H7 (cell line): ENCODE measurements at places on chromosomes 11 and 22. TPM values are rescaled to one million over a fixed set of nuclear protein-coding genes. Genes with fewer than 3 reads are reported as not detected.

DNA sequence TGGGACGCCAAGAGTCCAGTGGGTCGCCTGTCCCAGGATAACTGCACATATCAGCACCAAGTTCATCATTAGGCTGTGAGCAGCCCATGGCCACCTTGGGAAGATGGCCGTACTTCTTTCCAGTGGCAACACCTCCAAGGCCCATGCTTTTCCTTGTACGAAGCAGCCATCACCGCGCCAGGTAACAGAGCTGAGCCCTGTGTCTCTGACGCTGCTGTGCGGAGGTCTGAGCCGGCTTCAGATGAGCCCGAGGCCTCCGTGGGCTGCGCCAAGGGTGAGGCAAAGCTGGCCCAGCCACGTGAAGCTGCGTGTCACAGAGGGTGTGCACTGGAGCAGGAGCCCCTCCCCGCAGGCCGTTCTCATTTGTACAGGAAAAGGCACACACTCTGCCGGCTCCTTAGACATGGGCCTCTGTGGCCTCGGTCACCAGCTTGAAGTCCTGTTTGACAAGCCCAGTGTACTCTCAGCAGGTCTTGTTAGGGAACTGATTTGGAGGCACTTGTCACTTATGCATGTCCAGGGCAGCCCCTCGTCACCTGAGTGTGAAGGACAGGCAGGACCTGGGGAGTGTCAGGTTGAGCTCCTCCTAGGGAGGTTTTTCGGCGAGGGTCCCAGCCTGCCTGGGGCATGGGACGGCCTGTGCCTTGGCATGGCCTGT is 401.5 kb downstream of the TBC1D22A start:
- no peak for DNase-seq

DNA sequence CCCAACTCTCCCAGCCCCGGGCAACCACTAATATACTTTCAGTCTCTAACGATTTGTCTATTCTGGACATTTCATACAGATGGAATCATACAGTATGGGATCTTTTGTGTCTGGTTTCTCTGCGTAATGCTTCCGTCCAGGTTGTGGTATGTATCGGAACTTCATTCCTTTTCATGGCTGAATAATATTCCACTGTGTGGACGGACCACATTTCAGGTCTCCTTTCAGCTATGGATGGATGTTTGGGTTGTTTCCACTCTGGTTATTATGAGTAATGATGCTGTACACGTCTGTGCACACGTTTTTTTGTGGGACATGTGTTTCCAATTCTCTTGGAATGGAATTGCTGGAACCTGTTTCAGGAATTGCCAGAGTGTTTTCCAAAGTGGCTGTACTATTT is 17.4 kb upstream of the CPT1A start:
- DNase-seq: no peak

DNA sequence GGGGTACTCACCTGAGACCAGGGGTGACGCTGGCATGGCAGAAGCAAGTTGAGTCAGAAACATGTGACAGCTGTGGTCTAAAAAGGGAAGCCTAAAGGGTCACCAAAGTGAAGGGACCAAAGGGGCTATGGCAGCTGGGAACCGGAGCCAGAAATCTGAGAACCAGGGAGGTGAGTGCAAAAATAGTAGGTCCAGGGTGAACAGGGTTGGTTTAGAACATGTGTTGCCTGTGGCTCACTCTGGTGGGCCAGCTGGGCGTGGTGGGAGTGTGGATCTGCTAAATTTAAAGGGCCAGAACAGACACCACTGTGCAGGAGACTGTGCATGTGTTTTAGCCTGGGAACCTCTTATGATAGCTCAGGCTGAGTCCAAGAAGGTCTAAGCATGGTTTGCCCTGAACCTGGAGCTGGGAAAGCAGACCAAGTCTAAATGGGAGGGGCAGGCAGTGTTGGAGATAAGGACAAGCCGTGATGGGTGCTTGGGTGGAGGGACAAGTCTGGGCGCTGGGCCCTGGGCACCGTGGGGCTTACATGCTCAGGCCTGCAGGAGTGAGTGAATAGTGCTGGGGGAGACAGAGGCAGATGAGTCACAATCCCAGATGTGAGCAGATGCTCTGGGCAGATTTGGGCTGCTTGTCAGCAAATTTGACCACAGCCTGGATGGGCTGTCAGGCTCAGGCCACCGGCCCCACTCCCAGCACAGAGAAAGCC is 41.4 kb upstream of the ZBED5 start:
- DNase-seq: no peak

DNA sequence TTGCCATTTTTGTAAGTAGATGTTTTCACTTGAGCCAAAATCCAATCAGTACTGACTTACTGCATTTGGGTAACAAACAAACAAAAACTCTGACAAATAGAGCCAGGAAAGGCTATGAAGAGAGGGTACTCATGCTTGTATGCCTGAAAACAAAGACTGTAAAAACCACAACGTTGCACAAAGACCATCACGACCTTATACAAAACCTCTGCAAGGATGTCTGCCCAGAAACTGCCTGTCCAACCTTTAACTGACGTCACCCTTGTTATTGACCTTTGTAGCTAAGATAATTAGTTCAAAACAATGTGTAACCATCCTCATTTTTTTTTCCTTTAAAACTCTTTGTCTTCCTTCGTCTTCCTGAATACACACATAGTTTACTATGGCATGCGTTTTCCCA is 804 bp upstream of the CREBZF start:
- no peak for DNase-seq

DNA sequence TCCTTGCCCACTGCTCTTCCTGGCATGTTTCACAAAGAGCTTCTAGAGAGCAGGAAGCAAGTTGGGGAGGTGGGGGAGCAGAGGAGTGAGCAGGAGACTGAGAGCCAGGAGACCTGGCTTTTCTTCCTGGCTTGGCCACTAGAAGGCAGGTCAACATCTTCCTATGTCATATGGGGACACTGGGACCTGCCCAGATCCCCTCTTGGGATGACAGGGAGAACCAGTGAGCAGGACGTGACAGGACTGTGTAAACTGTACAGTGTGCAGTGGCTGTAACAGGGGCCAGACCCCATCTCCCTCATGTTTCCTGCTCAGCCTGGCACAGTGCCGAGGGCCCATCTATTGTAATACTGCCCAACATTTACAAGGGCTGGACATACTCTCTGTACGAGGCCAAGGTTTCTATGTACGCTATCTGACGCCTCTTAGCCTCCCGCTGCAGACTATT is 29.4 kb downstream of the GDPD5 start:
- DNase-seq: peak; percentile 87

DNA sequence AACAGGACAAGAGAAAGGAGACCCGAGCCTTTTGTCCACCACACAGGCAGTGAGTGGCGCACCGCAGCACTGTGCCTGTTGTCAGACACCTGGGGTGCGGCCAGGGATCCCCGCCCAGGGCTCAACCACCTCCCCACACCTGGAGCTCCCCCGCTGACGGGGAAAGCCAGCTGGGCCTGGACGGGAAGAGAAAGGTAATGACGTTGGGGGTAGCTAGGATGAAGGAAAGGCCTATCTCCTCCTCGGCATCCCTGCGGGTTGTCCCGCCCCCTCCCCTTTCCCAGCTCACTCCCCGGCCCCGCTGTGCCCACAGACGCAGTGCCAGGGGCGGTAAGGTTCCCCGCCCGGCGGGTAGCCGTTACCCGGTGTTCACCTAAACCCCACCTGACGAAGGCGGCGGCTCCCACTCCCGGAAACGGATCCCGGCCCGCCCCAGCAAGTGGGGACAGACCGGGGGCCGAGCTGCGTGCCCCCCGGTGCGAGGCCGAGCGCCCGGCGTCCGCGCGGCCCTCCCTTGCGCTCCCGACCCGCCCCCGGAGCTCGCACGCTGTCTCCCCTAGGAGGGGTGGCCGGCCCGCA is 495 bp downstream of the HYOU1 start:
- DNase-seq: peak; percentile 92

DNA sequence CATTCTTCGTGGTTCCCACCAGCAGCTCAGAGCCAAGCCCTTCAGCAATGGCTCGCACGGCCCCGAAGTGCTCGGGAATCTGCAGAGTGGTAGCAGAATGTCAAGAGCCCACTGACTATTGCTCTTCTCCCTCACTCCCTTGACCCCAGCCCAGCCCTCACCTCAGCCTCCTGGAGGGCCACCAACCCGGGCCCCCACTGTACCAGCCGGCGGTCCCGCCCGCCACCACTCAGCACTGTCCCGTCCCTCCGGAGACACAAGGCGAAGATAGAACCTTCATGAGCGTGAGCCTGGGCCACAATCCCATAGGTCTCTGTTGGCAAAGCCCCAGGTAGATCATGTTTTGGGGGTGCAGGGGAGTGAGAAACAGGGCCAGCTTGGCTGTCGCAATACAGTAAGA is 4.2 kb upstream of the MTA2 start:
- no peak for DNase-seq

DNA sequence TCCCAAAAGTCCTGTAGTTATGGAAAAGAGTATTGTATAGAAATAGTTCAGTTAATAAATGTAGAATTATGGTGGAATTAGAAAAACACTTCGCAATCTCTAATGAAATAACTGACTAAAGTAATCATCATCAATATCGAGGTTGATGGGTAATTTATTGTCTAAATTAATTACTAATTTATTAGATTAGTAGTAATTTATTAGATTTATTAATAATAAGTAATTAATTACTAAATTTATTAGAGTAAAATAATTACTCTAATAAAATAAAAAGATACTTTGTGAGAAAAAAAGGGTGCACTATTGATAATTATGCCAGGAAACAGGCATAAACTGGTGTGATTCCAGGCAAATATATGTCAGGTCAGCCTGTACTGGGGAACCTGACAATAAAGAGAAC is 455.6 kb downstream of the AASDHPPT start:
- DNase-seq: no peak

DNA sequence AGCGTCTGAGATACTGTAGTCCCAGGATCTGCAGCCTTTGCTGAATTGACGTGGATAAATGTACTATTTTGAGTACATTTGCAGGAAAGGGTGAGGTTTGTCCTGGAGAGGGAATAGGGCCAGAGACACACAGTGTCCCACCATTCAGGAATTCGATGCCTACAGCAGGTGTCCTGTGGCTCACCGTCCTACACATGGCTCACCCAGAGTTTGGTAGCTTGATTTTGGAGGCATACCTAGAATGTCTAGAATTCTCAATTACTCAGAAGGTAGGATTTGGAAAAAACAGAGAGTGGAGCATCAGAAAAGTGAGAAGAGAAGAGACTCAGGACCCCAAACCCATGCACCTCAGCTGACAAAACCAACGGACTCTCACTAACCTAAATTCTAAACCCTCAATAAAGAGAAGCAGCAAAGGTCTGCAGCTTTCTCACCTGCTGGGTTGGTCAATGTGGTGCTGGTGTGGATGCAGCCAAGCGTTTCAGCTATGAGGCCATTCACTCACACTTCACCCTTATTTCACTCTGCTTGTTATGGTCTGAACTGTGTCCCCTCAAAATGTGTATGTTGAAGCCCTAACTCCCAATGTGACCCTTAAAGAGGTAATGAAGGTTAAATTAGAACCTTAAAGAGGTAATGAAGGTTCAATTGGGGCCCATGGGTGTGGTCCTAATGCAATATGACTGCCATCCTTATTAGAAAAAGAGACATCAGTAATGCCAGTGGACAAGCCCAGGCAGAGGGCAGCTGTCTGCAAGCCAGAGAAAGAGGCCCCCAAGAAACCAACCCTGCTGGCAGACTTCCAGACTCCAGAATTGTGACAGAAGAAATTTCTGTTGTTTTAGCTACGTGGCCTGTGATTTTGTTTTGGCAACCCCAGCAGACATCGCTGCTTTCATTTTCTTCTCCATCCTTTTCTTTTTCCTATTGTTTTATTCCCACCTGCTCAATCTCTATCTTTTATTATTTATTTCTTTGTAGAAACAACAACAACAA is 187.8 kb downstream of the SNX19 start:
- DNase-seq: no peak

DNA sequence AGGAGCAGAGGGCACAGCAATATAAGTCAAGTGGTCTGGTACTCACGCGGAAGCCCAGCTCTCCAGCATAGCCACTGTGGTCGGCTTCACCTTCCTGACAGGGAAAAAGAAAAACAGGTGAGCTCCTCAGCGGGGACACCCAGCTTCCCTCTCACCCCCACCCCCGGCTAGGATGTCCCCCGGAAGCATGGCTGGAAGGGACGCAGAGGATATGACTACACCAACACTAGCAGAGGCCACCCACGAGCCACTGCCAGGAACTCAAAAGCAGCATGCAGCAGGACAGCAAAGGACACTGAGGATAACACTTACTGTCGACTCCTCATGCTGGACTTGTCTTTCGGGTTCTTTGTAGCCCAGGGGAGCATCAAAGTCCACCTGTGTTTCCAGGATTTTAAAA is 9.0 kb upstream of the C22orf39 start:
- DNase-seq: no peak

- peak; percentile 93 for DNase-seq
Observed at GRCh38 chr11:126104420-126104819, 41.8 kb upstream of the CDON start.

GRCh38 chr11:14914536-14914935 is 22.5 kb upstream of the CYP2R1 start:
- no peak for DNase-seq

Gene CYTH4
- not detected in 2 replicates for total RNA-seq

Gene IGLL1
- total RNA-seq: not detected in 2 replicates

Gene OR5T2
- not detected in 2 replicates for total RNA-seq

Gene CRACR2B
- total RNA-seq: 20.2 and 35.8 TPM in 2 replicates

Gene KCNJ1
- 0.07 TPM in 1 of 2 replicates, not detected in the other for total RNA-seq

Gene OR51B4
- not detected in 2 replicates for total RNA-seq

Gene TRIM49
- total RNA-seq: not detected in 2 replicates
